Epithelial cell of esophagus (primary cell): ENCODE measurements at places on chromosomes 12 and 14.

GRCh38 chr14:64601571-64601970 lies 51.8 kb downstream of the PPP1R36 start:
- no peak for DNase-seq

GRCh38 chr12:11307143-11307542 lies 3.1 kb downstream of the PRB4 start:
- DNase-seq = peak; percentile 10

DNA sequence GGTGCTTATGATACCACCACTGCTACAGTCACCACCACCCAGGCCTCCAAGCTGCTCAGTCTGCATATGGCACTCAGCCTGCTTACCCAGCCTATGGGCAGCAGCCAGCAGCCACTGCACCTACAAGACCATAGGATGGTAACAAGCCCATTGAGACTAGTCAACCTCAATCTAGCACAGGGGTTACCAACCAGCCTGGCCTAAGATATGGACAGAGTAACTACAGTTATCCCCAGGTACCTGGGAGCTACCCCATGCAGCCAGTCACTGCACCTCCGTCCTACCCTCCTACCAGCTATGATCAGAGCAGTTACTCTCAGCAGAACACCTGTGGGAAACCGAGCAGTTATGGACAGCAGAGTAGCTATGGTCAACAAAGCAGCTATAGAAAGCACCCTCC lies 55.1 kb downstream of the BRMS1L start:
- DNase-seq = no peak

DNA sequence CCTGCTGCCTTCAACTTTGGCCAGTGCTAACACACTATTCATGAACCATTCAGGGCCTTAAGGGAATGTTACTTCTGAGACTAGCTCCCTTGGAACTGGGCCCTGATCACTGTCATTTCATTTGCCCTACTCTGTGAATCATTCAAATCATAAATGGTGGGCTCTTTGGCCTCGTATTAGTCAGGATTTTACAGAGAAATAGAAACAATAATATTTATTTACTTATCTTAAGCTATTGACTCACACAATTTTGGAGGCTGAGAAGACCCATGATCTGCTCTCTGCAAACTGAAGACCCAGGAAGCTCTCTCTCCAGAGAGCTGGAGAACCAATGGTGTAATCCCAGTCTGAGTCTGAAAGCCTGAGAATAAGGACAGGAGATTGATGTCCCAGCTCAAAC lies 398.5 kb downstream of the LRIG3 start:
- no peak for DNase-seq

DNA sequence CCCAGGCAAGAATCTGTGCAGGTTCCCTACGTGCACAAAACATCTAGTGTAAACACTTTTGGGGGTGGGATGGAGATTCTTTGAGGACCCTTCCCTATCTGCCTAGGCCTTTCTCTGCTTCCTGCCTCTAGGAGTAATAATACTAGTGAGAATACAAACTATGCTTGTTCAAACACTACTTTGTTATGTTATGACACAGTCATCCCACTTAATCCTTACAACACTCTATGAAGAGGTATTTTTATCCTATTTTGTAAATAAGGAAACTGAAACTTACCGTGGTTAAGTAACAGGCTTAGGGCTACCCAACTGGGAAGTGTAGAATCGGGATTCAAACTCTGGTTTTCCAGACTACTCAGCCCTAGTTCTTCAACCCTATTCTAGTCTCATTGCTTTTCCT lies 96.5 kb downstream of the KCNA5 start:
- DNase-seq = peak; percentile 3

GRCh38 chr14:96989306-96989705 lies 192.1 kb downstream of the VRK1 start:
- DNase-seq = no peak
